K562 (cell line): ENCODE measurements at places on chromosomes 5 and 9.
A peak's percentile ranks its signal among the peaks of the same experiment; 100 is the strongest.

- peaks cover 23% of the 10 kb centered on the region for H3K36me3 ChIP-seq
- no peaks in the 10 kb centered on the region for H3K27me3 ChIP-seq
- DNase-seq, result no peak
- H3K4me3 ChIP-seq, result peak overlapping the region; percentile 96
- peaks cover 15% of the 10 kb centered on the region; the same call in 2 of the 3 replicates for H3K4me1 ChIP-seq
Observed at GRCh38 chr9:91362051-91362611, 413 bp upstream of the AUH start.

- H3K36me3 ChIP-seq, result no peaks in the 10 kb centered on the region
- H3K27me3 ChIP-seq, result no peaks in the 10 kb centered on the region; the same call in 2 of the 3 replicates
- no peak for DNase-seq
- H3K4me1 ChIP-seq, result no peaks in the 10 kb centered on the region
- no peak overlapping the region for H3K27ac ChIP-seq
- no peak overlapping the region for H3K4me3 ChIP-seq
Observed at GRCh38 chr9:72022841-72023240, 37.6 kb downstream of the C9orf57 start.

- H3K4me3 ChIP-seq, result no peak overlapping the region
- H3K36me3 ChIP-seq, result no peaks in the 10 kb centered on the region; the same call in 2 of the 3 replicates
- peaks cover 10% of the 10 kb centered on the region; the same call in 2 of the 3 replicates for H3K4me1 ChIP-seq
- peak overlapping the region; percentile 27; the same call in 1 of the 3 replicates for H3K27ac ChIP-seq
- peak; percentile 12 for DNase-seq
Observed at GRCh38 chr5:103094737-103095136, 25.2 kb downstream of the GIN1 start.

- no peaks in the 10 kb centered on the region for H3K27me3 ChIP-seq
- no peak overlapping the region for H3K4me3 ChIP-seq
- DNase-seq, result no peak
Observed at GRCh38 chr5:177376107-177376506, 8.1 kb upstream of the SLC34A1 start.

- no peak overlapping the region for H3K27ac ChIP-seq
- no peak overlapping the region for H3K4me3 ChIP-seq
- H3K27me3 ChIP-seq, result peaks cover 77% of the 10 kb centered on the region
- DNase-seq, result no peak
Observed at GRCh38 chr5:518721-519120, 5.5 kb downstream of the SLC9A3 start.

GRCh38 chr5:7902201-7902600 lies 33.3 kb downstream of the MTRR start:
- no peak overlapping the region for H3K4me3 ChIP-seq
- H3K4me1 ChIP-seq, result no peaks in the 10 kb centered on the region
- H3K27me3 ChIP-seq, result no peaks in the 10 kb centered on the region
- H3K27ac ChIP-seq, result no peak overlapping the region
- no peak for DNase-seq

- H3K4me3 ChIP-seq, result no peak overlapping the region
- H3K27me3 ChIP-seq, result peaks cover 37% of the 10 kb centered on the region
- no peak overlapping the region for H3K27ac ChIP-seq
- no peak for DNase-seq
Observed at GRCh38 chr9:132539096-132539495, 43.3 kb upstream of the BARHL1 start.

GRCh38 chr9:77851882-77852595 lies 179.6 kb downstream of the GNAQ start:
- H3K4me1 ChIP-seq, result no peaks in the 10 kb centered on the region; the same call in 2 of the 3 replicates
- no peak overlapping the region for H3K4me3 ChIP-seq
- no peaks in the 10 kb centered on the region; the same call in 2 of the 3 replicates for H3K36me3 ChIP-seq

DNA sequence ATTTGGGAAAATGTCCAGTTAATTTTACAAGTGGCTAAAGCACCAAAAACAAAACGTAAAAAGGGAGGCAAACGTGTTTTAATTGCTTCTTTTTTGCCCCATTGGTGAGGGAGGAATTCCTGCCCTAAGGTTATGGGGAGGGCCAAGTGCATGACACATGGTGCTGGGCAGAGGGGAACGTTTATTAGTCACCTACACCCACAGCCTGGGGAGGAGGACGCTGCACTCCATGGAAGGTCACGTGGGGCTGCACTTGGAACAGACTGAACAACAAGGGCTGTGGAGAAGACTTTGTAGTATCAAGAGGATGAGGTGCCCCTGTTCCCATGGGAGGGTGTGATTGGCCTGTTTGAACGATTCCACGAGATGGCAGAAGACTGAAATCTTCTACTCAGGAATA lies 13.7 kb upstream of the ADAMTS16 start:
- no peak overlapping the region for H3K27ac ChIP-seq
- H3K4me3 ChIP-seq, result no peak overlapping the region
- DNase-seq, result no peak
- no peaks in the 10 kb centered on the region for H3K4me1 ChIP-seq
- no peaks in the 10 kb centered on the region for H3K36me3 ChIP-seq

DNA sequence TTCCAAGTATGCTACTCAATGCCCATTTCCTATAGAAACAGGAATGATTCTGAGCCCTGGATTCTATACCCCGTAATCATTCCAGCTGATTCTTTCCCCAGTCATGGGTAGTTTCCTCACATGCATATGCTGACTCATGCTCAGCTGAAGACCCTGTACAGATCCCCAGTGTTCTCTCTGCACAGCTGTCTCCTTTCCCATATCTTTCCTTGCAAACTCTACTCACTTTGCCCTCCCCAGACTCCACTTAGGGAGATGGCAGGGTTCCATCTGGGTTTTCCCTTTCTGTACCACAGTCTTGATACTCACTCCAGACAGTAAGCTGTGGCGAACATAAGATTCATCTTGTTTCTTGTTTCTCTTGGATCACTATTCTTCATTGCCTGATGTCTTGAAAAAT lies 357.6 kb downstream of the RAB3C start:
- H3K36me3 ChIP-seq, result 0 out of 3 replicates have a peak, but pooled peaks cover 4% of the 10 kb centered on the region
- no peak for DNase-seq
- no peaks in the 10 kb centered on the region for H3K27me3 ChIP-seq

DNA sequence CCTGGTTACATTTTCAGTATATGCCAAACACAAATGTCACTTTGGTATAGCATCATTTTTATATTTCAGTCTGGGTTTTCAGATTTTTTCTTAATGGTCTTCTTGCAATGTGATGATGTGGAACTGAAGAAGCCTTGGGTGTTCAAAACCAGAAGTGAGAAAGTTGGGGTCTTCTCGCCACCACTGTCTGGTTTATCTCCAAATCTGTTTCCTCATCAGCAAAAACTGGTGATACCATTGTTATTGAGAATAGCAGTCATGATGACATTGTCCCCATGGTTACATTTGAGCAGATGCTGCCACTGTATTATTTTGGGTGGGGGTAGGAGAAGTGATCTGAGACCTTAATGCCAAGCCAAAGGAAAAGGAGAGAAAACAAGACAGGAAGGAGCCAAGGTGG lies 85.9 kb upstream of the MAP3K1 start:
- H3K27me3 ChIP-seq, result peaks cover 5% of the 10 kb centered on the region
- H3K27ac ChIP-seq, result no peak overlapping the region
- DNase-seq, result no peak
- no peak overlapping the region for H3K4me3 ChIP-seq
- no peaks in the 10 kb centered on the region for H3K36me3 ChIP-seq
- H3K4me1 ChIP-seq, result no peaks in the 10 kb centered on the region

DNA sequence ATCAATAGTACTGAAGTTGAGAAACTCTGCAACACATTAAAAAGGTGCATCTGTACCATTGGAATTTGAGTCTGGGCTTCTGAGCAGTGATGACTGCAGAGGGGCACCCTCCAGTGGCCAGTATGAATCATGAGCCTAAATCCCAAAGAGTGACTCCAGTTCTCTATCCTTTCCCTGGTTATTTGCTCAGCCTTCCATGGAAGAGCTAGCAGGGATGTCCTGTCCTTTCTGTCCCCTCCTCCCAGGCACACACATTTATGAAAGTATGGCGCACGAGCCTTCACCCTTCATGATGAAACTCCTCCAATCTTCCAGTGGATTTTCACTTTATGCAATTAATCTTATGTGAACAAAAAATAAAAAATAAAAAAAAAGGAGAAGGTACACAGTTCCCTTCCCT lies 81.0 kb downstream of the ESM1 start:
- no peaks in the 10 kb centered on the region for H3K4me1 ChIP-seq
- H3K27ac ChIP-seq, result no peak overlapping the region
- no peaks in the 10 kb centered on the region for H3K36me3 ChIP-seq
- H3K27me3 ChIP-seq, result no peaks in the 10 kb centered on the region; the same call in 1 of the 3 replicates
- DNase-seq, result no peak

DNA sequence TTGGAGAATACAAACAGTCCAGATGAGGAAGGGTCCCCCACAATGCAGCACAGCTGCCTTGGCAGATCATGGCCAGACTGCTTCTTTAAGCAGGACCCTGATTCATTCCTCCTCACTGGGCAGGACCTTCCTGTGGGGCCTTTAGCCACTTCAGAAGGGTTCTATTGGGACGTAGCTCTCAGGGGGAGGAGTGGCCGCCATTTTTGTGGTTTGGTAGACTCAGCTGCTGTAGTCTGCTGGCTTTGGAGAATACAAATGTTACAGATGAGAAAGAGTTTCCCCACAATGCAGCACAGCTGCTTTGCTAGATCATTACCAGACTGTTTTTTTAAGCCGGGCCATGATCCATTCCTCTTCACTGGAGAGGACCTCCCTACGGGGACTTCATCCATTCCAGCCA lies 57.4 kb downstream of the TMEM38B start:
- H3K4me3 ChIP-seq, result no peak overlapping the region
- DNase-seq, result no peak
- H3K36me3 ChIP-seq, result peaks cover 42% of the 10 kb centered on the region
- no peaks in the 10 kb centered on the region for H3K27me3 ChIP-seq
- H3K27ac ChIP-seq, result no peak overlapping the region

DNA sequence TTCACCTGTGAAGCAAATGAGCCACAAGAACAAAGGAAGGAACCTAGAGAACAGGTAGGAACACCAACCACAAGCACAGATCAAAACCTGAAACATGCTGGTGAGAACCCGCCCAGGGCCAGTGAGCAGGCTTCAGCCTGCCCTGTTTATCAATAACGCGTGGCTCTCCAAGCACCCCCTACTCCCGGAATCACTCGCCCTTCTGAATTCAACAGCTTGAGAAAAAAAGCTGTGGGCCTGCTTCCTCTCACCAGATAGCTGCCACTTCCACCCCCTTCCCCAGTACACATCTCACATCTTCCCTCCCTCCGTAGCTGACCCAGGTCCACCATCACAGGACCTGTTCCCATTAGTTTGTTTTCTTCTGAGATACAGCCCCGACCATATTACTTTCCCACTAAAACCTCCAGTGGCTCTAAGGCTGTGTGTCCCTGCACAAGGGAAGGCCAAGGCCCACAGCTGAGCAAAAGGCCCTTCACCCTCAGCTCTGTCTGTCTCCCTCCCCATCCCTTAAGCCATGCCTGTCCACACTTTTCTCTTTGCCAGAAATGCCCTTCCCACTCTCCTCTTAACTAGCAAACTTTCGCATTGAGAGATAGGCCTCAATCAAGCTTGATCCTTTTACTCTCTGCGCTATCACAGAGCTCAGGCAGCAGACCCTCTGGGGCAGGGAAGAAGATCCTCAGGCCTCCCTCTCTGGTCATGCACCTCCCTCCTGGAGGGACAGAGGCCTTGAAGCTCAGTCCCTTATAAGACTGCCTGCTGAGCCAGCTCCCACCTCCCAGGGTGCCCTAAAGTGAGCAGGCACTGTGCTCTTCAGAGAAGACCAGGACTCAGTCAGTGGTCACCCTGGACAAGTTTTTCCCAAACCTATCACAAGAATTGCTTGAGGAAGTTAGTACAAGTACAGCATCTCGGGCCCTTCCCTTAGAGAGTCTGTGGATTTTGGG lies 30.1 kb downstream of the B4GALT1 start:
- no peak overlapping the region for H3K4me3 ChIP-seq
- H3K4me1 ChIP-seq, result peaks cover 12% of the 10 kb centered on the region
- H3K27me3 ChIP-seq, result no peaks in the 10 kb centered on the region
- H3K36me3 ChIP-seq, result peaks cover 21% of the 10 kb centered on the region; the same call in 2 of the 3 replicates
- DNase-seq, result no peak

DNA sequence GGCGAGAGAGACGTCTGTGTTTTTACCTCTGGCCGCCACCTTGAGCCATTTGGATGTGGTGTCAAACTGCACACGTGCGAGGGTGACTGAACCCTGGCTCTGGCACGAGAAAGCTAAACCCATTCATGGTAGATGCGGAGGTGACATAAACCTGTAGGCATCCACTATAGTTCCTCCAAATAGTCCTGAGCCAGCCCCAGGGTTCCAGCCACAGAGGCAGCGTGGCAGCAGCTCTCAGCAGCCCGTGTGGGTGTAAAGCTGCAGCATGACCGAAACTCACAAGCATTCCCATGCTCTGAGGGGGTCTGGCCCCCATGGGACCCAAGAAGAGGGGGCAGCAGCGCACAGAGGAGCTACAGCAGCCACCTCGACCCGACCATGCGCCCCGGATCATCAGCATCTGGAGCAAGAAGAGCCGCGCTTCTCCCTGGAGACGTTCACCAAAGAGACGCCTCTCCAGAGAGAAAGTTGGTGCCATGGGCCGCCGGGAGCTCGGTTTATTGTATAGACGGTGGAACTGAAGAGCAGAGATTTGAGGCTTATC lies 303.8 kb upstream of the IRX4 start:
- H3K27me3 ChIP-seq, result peaks cover 55% of the 10 kb centered on the region
- H3K4me3 ChIP-seq, result no peak overlapping the region
- no peak for DNase-seq
- no peaks in the 10 kb centered on the region for H3K36me3 ChIP-seq

- H3K36me3 ChIP-seq, result peaks cover 70% of the 10 kb centered on the region
- no peak overlapping the region for H3K4me3 ChIP-seq
- peaks cover 30% of the 10 kb centered on the region for H3K4me1 ChIP-seq
- no peak overlapping the region for H3K27ac ChIP-seq
- H3K27me3 ChIP-seq, result no peaks in the 10 kb centered on the region
Observed at GRCh38 chr9:129629251-129629820, 3.4 kb downstream of the NTMT1 start.

GRCh38 chr9:137286975-137287383 lies 9.5 kb downstream of the TOR4A start:
- peaks cover 15% of the 10 kb centered on the region; the same call in 1 of the 3 replicates for H3K36me3 ChIP-seq
- H3K27me3 ChIP-seq, result no peaks in the 10 kb centered on the region
- H3K27ac ChIP-seq, result no peak overlapping the region
- no peaks in the 10 kb centered on the region for H3K4me1 ChIP-seq
- H3K4me3 ChIP-seq, result no peak overlapping the region
- DNase-seq, result peak; percentile 62

- H3K4me1 ChIP-seq, result no peaks in the 10 kb centered on the region
- no peak overlapping the region for H3K4me3 ChIP-seq
- no peak for DNase-seq
- H3K36me3 ChIP-seq, result no peaks in the 10 kb centered on the region
- H3K27me3 ChIP-seq, result no peaks in the 10 kb centered on the region
- H3K27ac ChIP-seq, result no peak overlapping the region
Observed at GRCh38 chr9:86757382-86757720, 190.0 kb downstream of the GAS1 start.

GRCh38 chr5:143601357-143601756 lies 197.9 kb upstream of the NR3C1 start:
- H3K27ac ChIP-seq, result no peak overlapping the region
- no peaks in the 10 kb centered on the region for H3K36me3 ChIP-seq
- H3K4me1 ChIP-seq, result no peaks in the 10 kb centered on the region
- no peak overlapping the region for H3K4me3 ChIP-seq
